ENCODE measurements at places on chromosomes 7 and 10.

GRCh38 chr7:107075863-107076574 lies 31.5 kb downstream of the PRKAR2B start:
- DNase-seq = no peak

DNA sequence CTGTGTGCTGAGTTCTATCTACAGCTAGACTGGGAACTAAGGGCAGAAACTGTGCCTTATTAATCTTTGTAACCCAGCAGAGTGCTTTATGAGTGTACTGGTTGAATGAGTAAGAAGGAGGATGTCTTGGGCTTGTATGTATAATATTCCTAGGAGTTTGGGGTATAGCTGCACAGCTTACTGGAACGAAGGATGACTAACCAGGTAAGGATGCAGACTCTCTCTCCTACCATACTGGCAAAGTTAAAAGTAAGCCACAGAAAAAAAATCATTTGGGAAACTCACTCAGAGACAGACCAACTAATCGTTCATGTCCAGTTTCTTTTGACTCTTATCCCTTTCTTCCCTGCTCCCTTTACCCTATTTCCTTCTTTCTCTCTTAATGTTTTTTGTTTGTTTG lies 1.4 kb upstream of the DHTKD1 start:
- no peak for DNase-seq

GRCh38 chr7:17313194-17313593 lies 14.7 kb downstream of the AHR start:
- DNase-seq = no peak

- DNase-seq = peak; percentile 46
Observed at GRCh38 chr10:103416436-103417147, 20.2 kb downstream of the PDCD11 start.

GRCh38 chr7:325051-325798 lies 35.3 kb downstream of the FOXL3 start:
- no peak for DNase-seq

GRCh38 chr10:85124603-85125051 lies 796.2 kb downstream of the CCSER2 start:
- no peak for DNase-seq

- no peak for DNase-seq
Observed at GRCh38 chr10:119849944-119850343, 22.7 kb downstream of the MCMBP start.

DNA sequence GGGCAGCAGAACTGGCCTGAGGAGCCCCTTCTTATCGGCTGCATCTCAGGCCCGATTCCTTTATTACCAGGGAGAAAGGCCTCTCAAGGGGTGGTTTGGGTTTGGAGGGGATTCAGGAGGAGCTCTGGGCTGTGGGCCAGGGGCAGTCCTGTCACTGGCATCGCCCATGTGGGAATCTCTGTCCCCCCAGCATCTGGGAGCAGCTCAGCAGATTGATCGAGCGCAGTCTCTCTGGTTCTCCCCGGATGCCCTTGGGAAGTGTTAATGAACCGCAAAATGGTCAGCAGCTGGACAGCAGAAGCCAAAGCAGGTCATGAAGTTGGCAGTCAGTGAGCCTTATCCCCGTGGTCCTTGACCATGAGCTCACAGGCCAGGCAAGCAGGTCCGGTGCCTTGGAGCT lies 104.4 kb upstream of the ANLN start:
- DNase-seq = no peak

- no peak for DNase-seq
Observed at GRCh38 chr10:52950578-52950977, 178.0 kb upstream of the MBL2 start.

DNA sequence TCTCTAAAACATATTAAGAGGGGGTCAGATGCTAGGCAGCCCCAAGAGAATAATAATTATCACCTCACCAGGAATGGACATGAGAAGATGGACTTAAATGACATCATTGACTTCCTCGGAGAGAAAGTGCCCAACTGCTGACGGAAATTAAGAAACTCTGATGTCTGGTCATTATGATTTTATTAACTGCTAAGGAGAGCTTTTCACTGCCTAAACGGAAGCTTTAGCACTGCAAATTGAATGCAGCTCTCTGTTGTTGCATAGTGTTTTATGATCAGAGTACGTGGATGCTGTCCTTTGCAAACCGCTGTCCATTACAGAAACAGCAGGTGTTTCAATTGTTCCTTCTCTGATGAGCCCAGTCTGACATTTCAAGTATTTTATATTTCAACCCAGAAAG lies 89.4 kb upstream of the GALNT17 start:
- DNase-seq = no peak

GRCh38 chr7:112622159-112622715 lies 141.4 kb downstream of the LSMEM1 start:
- no peak for DNase-seq

GRCh38 chr10:101774589-101775272 lies 1.2 kb downstream of the FGF8 start:
- no peak for DNase-seq
